Progenitor cell of endocrine pancreas (in vitro differentiated cells): ENCODE measurements at places on chromosomes 12 and 14.

DNA sequence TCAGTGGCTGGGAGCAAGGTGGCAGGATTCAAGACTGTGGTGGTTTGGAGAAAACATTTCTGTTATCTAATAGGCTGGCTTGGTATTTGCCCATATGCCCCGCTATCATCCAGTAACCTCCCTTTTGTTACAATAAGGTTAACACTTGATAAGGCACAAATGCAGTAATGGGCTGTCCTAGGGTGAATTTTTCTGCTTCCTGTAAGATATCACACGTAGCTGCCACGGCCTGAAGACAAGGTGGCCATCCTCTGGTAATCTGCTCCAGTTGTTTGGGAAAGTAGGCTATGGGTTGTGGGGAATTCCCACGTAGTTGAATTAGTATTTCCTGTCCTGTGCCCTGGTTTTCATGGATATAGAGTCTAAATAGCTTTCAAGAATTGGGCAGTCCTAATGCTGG lies 23.1 kb downstream of the ANG start:
- DNase-seq: no peak

GRCh38 chr14:56115334-56115870 lies 2.8 kb upstream of the PELI2 start:
- no peak for DNase-seq

GRCh38 chr12:2934371-2934770 lies 24.8 kb upstream of the TEAD4 start:
- DNase-seq: no peak

DNA sequence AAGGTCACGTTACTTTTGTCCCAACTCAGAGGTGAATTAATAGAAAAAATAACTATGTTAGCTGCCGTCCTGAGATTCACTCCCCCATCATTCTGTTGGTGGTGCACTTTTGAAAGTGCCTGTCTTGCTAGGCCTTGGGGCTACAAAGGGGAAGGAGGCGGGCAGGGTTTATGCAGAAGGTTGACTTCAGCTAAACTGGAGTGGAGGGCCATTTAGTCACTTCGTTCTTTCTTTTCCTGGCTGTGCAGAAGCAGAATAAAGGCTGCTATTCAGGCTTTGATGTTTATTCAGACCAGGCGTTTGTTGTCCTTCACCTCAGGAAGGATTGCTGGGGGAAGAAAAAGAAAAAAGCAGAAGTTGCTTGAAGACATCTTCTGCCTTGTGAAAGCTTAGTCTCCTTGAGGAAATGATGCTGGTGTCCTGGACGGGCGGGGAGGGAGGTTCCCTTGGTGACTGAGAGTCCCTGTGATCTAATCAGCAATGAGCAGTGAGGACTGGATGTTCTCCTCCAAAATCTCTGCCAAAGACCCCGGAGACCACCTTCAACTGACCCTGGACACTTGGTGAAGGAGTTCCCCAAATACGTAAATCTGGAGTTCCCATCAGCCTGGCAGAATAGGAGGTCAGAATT lies 4.0 kb downstream of the GLT1D1 start:
- no peak for DNase-seq

- DNase-seq: no peak
Observed at GRCh38 chr12:110176745-110177144, 52.6 kb downstream of the IFT81 start.

- no peak for DNase-seq
Observed at GRCh38 chr14:32559590-32559989, 230.5 kb downstream of the AKAP6 start.

- no peak for DNase-seq
Observed at GRCh38 chr12:89977405-89978085, 268.9 kb upstream of the ATP2B1 start.

- DNase-seq: no peak
Observed at GRCh38 chr14:34646570-34647255, 16.8 kb upstream of the SNX6 start.

DNA sequence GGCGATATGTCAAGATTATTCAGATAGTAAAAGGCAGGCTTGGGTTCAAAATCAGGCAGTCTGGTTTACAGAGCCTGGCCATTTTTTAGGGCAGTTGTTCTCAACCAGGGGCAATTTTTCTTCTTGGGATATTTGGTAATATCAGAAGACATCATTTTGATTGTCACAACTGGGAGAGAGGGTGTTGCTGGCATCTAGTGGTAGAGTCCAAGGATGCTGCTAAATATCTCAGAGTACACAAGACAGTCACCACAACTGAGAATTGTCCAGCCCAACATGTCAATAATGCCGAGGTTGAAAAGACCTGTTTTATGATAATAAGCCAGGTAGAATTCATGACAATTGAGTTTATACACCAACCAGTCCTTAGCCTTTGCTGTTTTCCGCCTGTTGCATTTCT lies 733.9 kb downstream of the NRXN3 start:
- no peak for DNase-seq

DNA sequence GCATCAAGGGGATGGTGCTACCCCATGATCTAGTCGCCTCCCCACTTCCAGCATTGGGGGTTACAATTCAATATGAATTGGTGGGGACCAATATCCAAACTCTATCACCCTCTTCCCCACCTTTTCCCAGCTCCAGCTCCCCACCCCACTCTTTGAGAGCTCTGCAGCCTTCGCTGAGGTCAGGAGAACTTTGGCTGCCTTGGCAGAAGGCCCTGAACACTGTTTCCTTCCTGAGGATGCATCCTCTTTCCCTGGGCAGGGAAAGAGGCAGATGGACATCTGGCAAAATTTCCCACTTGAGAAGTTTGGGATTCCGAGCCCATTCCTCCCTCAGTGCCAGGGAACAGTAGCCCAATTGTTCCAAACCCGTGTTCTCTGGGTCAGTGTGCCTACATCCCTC lies 169.1 kb downstream of the TSPAN9 start:
- no peak for DNase-seq

DNA sequence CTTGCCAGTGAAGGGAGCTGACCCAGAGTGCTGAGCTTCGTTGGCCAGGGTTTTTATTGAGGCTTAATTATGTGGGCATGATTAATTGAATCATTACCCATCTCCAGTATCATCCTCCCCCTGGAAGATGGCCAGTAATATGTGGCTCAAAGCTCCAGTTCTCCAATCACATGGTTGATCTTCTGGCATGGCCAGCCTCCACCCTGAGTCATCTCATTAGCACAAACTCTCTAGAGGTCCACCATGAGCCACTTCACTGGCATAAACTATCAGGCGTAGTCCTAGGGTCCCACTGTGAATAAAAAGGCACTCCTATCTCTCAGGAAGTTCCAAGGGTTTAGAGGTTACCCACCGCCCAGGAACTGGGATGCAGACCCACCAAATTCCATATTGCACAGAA lies 135.0 kb downstream of the ANO6 start:
- no peak for DNase-seq

GRCh38 chr12:100402763-100403162 lies 45.9 kb downstream of the SLC17A8 start:
- no peak for DNase-seq

DNA sequence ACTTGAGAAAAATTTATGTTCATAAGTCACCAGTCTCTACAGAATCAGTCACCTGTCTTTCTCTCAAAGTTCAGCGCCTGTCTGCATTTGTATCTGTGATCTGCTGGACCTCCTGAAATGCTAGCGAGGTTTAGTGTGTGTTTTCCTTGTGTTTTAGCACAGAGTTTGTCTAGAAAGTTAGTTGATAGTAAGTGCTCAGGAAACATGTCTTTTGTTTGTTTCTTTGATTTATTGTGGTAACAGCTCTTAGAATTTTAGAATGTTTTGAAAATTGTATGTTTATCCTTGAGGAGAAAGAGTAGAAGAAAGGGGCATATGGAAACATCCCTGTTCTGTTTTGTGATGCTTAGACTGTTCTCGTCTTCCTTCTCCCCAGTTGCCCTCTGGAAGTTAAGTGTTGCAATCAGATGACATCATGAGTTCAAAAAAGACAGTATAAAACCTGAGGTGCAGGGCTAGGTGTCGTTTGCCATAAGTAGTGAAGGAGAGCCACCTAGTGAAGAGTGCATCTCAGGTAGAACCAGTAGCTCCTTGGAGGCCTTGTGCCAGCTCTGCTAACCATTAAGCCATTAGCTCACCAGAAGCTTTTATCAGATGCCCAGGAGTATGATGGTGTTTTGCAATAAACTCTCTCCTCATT lies 44.8 kb downstream of the FBXW8 start:
- DNase-seq: no peak

- DNase-seq: no peak
Observed at GRCh38 chr14:22388669-22389595, 200.1 kb downstream of the DAD1 start.

DNA sequence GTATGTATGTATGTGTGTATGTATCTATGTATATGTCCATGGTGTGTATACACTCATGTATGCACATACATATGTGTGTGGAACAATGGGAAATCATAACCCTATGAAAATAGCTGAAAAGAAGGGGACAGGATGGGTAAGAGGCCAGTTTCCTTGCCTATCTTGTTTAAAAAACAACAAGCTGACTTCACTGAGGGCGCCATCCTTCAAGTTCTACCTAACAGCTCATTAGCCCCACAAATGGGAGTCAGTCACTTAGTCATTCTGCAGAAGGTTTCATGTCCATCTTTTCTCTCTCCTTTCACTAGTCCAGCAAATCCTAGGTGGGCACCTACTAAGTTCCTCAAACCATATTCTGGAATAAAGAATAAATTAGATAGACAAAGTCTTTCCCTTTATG lies 14.7 kb downstream of the STON2 start:
- DNase-seq: no peak

DNA sequence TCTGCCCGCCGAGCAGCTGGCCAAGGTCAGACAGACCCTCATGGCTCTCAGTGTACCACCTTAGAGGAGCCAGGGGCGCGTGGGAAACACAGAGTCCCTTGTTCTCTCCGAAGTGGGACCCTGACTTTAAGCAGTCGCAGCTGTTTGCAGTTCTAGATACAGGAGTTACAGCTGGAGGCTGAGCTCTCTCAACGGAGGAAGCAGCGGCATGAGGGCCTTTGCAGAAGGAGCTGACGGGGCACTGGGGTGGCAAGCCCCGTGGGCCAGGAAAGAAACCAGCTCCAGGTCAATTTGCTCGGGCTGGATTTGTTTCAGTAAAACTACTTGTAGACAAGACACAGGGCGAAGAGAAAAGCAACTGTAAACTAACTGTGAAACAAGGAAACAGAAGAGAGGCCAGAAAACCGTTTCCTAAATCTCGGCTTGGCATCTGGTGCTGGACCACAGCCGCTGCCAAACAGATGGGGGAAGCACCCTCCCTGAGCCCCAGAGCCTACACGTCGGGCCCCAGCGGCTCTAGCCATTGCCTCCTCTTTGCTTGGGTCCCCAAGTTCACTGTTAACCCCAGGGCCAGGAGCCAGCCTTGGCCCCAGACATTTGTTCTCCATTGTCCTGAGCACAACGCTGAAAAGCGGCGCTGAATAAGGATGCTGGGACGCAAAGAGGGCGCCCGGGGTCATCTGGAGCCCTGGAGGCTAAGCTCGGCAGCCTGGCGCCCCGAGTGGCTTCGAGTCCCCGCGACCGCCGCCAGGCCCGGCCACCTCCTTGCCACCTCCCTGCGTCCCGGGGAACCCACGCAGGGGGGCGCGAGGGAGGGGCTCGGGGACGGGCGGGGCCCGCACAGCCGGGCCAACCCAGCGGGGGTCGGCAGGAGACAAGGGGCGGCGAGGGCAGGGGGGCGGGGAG lies 914 bp upstream of the PACS2 start:
- DNase-seq: peak; percentile 27

DNA sequence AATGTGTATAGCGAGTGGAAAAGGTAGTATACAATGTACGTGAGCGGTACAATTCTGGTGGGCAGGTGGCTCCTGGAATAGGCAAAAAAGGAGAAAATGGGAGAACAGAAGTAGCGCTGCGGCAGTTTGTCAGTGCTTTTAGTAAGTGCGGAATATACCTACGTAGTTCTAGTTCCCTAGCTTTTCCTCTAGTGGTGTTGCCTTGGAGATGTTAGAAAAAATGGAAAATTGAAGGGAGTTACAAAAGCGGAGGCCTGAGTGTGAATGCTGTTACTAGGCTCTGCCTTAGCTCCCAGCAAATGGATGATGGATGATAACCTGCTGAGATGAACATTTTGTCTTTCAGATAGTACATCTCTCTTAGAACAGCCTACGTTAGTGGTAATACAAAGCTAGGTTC lies 1.1 kb downstream of the TTC8 start:
- no peak for DNase-seq

GRCh38 chr12:98439471-98439951 lies 75.9 kb upstream of the TMPO start:
- no peak for DNase-seq

GRCh38 chr12:72289633-72290032 lies 17.5 kb downstream of the TRHDE start:
- no peak for DNase-seq

DNA sequence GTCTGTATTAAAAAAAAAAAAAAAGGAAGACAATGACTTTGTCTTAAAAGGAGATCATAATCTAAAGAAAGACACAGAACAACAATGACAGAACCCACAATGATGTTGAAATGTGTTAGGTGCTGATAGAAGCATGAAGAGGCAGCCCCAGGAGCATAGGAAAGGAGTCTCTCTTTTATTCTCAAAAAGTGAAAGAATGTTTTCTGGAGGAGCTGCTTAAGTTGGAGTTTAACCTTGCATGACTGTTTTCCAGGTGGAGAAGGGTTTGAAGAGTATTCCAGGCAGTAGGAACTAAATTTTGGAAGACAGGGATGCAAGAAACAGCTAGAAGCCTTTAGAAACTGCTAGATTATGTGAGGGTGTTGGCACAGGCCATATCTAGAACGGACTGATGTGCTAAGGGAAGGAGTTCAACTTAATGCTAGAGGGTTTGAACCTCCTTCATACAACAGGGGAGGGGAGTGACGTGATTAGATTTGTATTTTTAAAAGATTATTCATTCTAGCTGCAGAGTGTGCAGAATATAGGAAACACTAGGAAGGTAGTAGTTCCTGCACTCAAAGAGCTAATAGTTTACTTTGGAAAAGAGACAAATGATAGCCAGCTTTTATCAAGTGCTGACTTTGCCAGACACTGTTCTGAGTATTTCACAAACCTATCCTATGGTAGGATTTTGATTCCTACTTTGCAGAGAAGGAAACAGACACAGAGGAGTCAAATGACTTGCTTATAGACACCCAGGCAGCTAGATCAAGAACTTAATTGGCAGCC lies 4.6 kb upstream of the RPL6 start:
- DNase-seq: no peak

- no peak for DNase-seq
Observed at GRCh38 chr14:60647837-60648248, 1.4 kb downstream of the SIX1 start.

DNA sequence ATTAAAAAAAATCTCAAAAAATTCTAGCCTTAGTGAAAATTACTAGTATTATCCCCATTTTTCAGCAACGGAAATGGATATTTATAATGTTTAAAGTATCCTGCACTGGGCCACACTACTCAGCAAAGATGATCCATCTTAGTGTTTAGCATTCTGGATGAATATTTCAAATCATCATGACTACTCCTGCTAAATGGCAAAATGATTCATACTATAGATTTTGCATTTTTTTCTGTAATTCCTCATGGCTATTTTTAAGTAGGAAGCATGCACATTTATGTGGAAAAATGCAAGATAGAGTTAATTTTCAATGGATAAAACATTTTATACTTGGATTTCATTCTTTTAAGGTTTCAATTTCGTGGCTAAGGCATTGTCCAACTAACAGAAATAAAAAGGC lies 59.6 kb downstream of the LRFN5 start:
- no peak for DNase-seq
